ENCODE measurements at places on chromosomes 3 and 15.

DNA sequence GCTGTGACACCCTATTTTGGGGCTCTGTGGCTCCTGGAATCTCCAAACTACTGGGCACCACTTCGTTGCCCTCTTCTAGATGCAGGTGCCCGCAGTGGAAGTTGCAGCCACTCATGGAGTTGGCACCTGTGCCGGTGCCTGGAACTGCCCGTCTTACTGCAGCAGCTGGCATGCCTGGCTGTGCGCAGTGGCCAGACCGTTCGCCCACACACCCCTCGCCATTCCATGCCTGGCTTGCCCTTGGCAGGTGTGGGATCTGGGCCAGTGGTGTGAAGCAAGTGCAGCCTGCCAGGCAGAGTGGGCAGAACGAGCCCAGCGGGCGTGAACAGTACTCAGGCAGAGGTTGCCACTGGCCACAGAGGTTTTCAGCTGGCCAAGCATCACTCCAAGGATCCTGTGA is 1286.7 kb downstream of the ROBO1 start:
- no peak for DNase-seq

GRCh38 chr15:68578980-68579935 is at the start of gene CORO2B:
CORO2B (plus strand) TSS chr15:68578993; CDS start chr15:68579263, 270 bp downstream.
- DNase-seq: no peak

DNA sequence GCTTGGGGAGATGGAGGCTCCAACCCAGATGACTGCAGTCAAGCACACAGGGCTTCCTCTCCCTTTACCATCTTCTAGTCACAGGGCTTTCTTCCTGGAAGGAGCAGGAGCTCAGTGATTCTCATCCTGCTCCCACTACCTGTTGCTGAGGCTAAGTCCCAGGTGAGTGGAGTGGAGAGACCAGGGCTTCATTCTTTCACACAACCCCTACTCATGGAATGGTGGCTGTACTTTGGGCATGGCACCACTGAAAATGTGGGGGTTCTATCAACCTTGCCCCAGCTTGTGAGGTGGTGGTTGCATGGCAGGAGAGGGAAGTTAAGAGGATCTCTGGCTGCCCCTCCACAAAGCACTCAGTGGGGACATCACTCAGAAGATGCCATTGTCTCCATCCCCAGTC is 36.8 kb upstream of the RAD18 start:
- DNase-seq: no peak

DNA sequence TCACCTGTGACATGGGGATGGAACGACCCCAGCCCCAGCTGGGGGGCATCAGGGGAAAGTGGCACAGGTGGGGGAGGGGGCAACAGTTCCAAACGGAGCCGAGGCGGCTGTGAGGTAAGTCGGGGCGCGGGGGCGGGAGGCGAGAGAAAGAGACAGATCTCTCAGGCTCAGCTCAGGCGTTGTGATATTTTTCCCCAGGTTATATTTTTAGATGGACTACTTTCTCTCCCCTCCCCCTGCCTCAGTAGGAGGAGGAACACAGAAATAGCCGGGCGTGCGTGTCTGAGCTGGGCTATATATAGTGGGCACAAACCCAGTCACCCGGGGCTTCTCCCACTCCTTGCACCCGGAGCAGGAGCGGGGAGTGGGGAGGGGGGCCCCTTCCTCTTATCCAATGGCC is 91.0 kb upstream of the LINGO1 start:
- no peak for DNase-seq

GRCh38 chr3:62835554-62836236 is 39.5 kb downstream of the CADPS start:
- DNase-seq: no peak

GRCh38 chr3:9970020-9970652 is 16.5 kb downstream of the EMC3 start:
- DNase-seq: no peak

DNA sequence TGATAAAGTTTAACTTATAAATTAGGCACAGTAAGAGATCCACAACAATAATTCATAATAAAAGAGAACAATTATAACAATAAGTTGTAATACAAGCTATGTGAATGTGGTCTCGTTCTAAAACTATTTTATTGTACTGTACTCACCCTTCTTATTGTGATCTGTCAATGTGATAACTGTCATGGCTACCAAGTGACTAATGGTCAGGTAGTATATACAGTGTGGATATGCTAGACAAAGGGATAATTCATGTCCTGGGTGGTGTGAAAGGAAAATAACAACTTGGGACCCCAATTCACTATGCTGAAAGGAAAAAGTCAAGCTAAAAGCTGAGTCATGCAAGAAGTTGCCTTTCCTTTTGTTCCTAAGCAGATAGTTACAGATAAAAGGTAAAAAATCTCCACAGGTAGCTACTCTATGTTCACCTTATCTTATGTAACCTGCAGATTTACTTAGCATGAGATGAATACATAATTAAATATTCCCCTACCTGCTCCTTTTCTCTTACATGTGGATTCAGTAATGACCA is 10.7 kb upstream of the CYP8B1 start:
- DNase-seq: no peak
